ENCODE measurements at places on chromosomes 4 and X.
A peak's percentile ranks its signal among the peaks of the same experiment; 100 is the strongest.

DNA sequence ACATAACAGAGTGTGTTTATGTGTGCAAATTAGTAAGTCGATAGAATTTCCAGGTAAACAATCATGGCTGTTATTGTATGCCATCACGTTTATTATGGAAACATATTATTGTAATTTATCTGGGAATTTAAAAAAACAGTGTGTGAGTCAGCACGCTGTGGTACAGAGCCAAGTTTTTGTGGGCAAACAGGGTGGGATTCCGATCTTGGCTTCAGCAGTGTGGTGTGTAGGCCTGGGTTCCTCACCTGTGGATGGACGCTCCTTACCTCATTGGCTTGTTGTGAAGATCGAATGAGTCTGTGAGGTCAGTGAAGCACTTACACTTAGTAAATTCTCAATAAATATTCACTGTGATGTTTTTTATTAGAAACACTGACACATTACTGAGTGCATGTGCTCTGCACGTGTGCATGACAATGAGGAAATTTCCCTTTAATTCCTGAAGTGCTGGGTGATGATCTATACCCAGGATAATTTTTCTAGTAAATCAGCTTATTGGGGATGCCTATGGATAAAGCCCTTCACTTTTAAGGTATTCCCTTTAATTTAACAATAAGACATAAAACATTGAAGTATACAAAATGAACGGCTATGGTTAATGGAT, 36.4 kb downstream of the SLIT2 start:
- no peak for DNase-seq

GRCh38 chrX:30992381-30992904, 79.4 kb downstream of the FTHL17 start:
- DNase-seq: no peak

- DNase-seq: no peak
Observed at GRCh38 chr4:159006202-159006601, 96.7 kb upstream of the RAPGEF2 start.

GRCh38 chr4:88752076-88752463, 54.4 kb upstream of the NAP1L5 start:
- DNase-seq: no peak

GRCh38 chr4:89101256-89102161, 9.8 kb upstream of the TIGD2 start:
- DNase-seq: no peak

- no peak for DNase-seq
Observed at GRCh38 chr4:119526786-119527550, 101.6 kb downstream of the PDE5A start.

DNA sequence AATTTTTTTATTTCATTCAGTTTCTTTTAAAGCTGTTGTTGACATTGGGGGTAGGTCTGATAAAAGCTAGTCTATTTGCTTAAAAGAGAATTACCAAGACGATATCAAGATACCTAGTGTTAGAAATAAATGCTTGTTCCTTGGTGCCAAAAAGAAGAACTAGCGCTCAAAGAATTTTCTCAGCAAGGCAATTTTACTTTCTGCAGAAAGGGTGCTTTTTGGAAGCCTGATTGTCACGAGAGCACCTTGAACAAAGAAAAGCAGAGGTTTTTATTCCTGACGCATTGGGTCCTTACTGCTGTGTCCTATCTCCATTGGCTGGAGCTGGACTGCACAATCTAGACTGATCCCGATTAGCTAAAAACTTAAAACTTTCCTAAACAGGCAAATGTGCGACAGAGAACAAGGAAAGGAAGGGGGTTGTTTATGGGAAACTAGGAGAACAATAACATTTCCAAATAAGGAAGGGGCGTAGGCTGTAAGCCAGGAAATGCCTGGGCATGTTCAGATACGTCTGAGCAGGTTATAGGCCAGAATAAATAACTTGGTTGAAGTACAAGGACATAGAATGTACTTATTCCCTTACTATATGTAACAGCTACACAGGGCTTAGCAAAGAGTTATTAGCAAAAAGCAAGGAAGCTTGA, 50.3 kb upstream of the STPG2 start:
- DNase-seq: no peak

- no peak for DNase-seq
Observed at GRCh38 chr4:155929833-155930232, 23.8 kb downstream of the CTSO start.

DNA sequence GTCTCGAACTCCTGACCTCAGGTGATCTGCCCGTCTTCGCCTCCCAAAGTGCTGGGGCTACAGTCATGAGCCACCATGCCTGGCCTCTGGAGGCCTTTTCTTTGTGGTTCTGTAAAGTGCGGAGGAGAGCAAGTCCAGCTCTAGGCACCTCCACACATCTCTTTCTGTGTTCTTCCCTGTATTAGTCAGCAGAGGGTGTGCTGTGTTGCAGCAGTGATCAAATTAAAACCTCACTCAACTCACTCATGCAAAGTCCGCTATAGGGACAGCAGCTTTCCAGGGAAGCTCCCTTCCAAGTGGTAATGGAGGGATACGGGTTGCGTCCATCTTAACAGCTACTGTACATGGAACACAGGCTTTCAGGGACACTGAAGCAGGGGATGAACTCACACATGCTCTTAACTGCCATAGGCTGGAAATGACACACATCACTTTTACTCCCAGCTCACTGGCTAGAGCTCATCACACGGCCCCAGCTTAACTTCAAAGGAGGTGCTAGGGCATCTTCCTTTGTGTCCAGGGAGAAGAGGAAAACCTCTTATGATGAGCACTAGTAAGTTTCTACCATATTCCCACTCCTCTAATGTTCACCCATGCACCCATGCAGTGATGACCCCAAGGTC, 36.0 kb upstream of the CCNG2 start:
- DNase-seq: no peak

DNA sequence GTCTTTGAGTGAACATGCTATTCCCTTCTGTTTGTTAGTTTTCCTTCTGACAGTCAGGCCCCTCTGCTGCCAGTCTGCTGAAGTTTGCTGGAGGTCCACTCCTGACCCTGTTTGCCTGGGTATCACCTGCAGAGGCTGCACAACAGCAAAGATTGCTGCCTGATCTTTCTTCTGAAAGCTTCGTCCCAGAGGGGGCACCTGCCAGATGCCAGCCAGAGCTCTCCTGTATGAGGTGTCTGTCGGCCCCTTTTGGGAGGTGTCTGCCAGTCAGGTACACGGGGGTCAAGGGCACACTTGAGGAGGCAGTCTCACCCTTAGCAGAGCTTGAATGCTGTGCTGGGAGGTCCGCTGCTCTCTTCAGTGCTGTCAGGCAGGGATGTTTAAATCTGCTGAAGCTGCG, 456.9 kb upstream of the HTR2C start:
- no peak for DNase-seq

GRCh38 chr4:173288296-173288695, 45.9 kb downstream of the HMGB2 start:
- DNase-seq: no peak

GRCh38 chrX:134732152-134732551, 73.9 kb upstream of the PLAC1 start:
- DNase-seq: no peak

GRCh38 chr4:153151535-153152455, 52.4 kb upstream of the TRIM2 start:
- DNase-seq: peak; percentile 16

GRCh38 chr4:122772311-122772710, 39.8 kb downstream of the BBS12 start:
- DNase-seq: no peak

GRCh38 chr4:67014592-67014991, 530.7 kb downstream of the CENPC start:
- DNase-seq: no peak

DNA sequence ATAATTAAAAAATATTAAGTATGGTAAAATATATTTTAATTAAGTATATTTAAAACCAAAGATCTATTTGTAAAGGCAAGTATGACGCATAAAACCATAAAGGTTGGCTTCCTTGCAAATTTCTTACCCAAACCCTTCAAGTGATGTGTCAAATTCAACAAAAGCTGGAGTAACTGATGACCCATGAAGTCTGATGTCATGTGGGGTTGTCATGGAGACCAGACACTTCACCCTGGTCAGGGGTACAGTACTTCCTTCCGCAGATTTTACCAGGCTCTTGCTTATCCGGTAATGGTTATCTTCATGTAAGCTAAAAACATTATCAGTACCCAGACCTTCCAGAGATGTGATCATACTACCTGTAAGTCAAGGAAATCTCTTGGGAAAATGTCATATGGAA, 170.1 kb downstream of the WDFY3 start:
- DNase-seq: no peak

GRCh38 chr4:139849219-139849618, 183.6 kb downstream of the MGST2 start:
- DNase-seq: no peak

Measured in NCI-H187 treated with DMSO at 0.1 percent for 48 hours (cell line).